ENCODE measurements at places on chromosomes 1 and 21. TPM values are rescaled to one million over a fixed set of nuclear protein-coding genes. Genes with fewer than 3 reads are reported as not detected.

Gene LCA5L
- total RNA-seq: 0.47 TPM

DNA sequence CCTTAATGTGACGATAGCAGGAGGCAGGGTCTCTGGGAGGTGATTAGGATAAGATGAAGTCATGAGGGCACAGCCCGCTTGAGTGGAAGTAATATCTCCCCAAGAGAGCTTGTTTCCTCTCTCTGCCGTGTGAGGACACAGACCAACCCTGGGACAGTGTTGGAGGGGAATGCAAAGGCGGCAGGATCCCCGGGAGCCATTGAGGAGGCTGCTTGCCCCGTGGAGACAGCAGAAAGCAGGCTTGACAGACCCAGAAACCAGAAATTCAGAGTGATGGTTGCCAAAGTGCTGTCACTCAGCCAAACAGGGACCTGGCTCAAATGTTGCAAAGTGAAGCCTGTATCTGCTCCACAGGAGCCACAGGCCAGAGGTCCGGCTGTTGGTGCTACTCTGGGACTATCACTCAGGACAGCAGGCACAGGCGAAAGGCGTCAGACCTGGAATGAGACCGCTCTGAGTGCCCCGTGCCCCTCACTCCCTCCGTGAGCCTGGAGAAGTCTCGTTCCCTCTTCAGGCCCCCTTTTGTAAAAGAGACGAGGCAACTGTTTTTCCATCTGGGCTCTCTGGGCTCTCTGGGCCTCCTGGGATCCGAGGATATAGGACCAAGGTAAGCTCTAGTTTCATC is 96.6 kb upstream of the VANGL1 start:
- H3K27me3 ChIP-seq: peaks cover 8% of the 10 kb centered on the region
- H3K4me3 ChIP-seq: no peak overlapping the region
- H3K4me1 ChIP-seq: no peaks in the 10 kb centered on the region
- H3K36me3 ChIP-seq: no peaks in the 10 kb centered on the region
- no peak for DNase-seq
- H3K27ac ChIP-seq: no peak overlapping the region

GRCh38 chr1:241640867-241641622 is 876 bp upstream of the CHML start:
- no peak for DNase-seq
- H3K36me3 ChIP-seq: peaks cover 22% of the 10 kb centered on the region
- peak overlapping the region; percentile 67 for H3K4me3 ChIP-seq
- H3K27me3 ChIP-seq: no peaks in the 10 kb centered on the region

Gene MPZL1
- 13.6 TPM for total RNA-seq

GRCh38 chr1:21594935-21595897 is 73.9 kb downstream of the RAP1GAP start:
- H3K4me1 ChIP-seq: no peaks in the 10 kb centered on the region
- no peak overlapping the region for H3K27ac ChIP-seq
- no peaks in the 10 kb centered on the region for H3K27me3 ChIP-seq
- no peaks in the 10 kb centered on the region for H3K36me3 ChIP-seq

GRCh38 chr1:77673030-77673429 is 9.4 kb downstream of the ZZZ3 start:
- H3K27me3 ChIP-seq: no peaks in the 10 kb centered on the region
- no peak overlapping the region for H3K4me3 ChIP-seq
- DNase-seq: no peak
- no peak overlapping the region for H3K27ac ChIP-seq
- no peaks in the 10 kb centered on the region for H3K36me3 ChIP-seq

- no peak overlapping the region for H3K4me3 ChIP-seq
- DNase-seq: no peak
- no peak overlapping the region for H3K27ac ChIP-seq
Observed at GRCh38 chr1:117613969-117614729, 8.3 kb downstream of the TENT5C start.

Gene SPATC1L
- 17.5 TPM for total RNA-seq

DNA sequence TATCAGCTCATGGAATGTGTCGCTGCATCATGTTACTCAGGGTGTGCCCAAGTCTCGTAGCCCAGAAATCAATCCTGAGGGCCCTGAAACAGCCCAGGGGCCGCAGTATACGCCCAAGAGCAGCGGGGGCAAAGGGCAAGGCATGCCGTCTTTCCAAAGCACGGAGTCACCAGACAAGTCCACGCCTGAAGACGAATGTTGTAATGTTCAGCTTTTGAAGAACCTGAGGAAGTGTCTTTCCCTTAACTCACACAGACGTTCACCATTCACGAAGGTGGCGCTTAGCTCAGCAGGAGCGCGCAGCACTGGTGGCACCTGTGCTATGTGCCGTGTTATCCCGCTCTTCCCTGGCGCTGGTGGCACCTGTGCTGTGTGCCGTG is 18.8 kb upstream of the PWP2 start:
- peak; percentile 12 for DNase-seq
- peaks cover 77% of the 10 kb centered on the region for H3K4me1 ChIP-seq
- H3K36me3 ChIP-seq: peaks cover 80% of the 10 kb centered on the region
- H3K27ac ChIP-seq: peak overlapping the region; percentile 95
- no peaks in the 10 kb centered on the region for H3K27me3 ChIP-seq

Gene EFNA1
- not detected for total RNA-seq

DNA sequence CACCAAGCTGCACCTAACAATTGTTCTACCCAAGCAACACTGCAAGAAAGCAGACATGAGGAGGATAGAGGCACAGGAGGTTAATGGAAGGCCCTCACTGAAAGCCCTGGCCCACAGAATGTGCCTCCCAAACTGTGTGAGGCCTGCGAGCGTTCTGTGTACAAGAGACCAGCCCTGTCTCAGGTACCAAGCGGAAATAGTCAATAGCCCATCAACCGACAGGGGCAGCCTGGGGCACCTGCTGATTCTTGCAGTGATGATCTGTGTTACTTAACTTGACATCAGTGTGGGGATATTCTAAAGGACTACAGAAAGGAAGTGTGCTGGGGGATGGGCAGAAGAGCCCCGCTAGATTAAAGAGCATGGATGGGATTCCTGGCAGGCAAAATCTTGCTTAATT is 392.4 kb downstream of the KCNH1 start:
- peaks cover 6% of the 10 kb centered on the region for H3K27me3 ChIP-seq
- no peaks in the 10 kb centered on the region for H3K4me1 ChIP-seq
- no peaks in the 10 kb centered on the region for H3K36me3 ChIP-seq
- DNase-seq: no peak
- no peak overlapping the region for H3K4me3 ChIP-seq

DNA sequence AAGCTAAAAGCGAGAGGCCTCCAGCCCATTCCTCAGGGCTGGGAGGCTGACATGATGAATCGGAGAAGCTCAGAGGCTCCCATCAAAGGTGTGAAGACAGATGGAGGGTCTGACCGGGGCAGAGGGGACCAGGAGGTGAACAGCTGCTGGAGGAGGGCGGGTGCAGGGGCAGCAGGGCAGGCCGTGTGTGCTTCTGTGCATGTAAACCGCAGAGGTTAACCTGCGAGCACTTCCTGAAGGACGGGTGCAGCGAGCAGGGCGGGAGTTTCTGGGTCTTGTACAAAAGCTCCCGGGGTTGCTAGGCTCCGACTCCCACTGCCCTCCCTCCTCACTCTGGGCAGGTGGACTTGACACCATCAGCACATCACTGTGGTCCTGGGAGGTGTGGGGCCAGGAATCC is 75.2 kb downstream of the PAX7 start:
- DNase-seq: peak; percentile 22
- H3K27ac ChIP-seq: no peak overlapping the region
- peaks cover 18% of the 10 kb centered on the region for H3K27me3 ChIP-seq
- H3K4me1 ChIP-seq: peaks cover 8% of the 10 kb centered on the region
- no peak overlapping the region for H3K4me3 ChIP-seq
